Stimulated activated CD4-positive, alpha-beta T cell treated with anti-CD3 and anti-CD28 coated beads, Interleukin-12 subunit alpha, Interleukin-12 subunit beta, amount 100 ng/mL, for 4 hours (primary cell): ENCODE measurements at places on chromosomes 16 and 17.

DNA sequence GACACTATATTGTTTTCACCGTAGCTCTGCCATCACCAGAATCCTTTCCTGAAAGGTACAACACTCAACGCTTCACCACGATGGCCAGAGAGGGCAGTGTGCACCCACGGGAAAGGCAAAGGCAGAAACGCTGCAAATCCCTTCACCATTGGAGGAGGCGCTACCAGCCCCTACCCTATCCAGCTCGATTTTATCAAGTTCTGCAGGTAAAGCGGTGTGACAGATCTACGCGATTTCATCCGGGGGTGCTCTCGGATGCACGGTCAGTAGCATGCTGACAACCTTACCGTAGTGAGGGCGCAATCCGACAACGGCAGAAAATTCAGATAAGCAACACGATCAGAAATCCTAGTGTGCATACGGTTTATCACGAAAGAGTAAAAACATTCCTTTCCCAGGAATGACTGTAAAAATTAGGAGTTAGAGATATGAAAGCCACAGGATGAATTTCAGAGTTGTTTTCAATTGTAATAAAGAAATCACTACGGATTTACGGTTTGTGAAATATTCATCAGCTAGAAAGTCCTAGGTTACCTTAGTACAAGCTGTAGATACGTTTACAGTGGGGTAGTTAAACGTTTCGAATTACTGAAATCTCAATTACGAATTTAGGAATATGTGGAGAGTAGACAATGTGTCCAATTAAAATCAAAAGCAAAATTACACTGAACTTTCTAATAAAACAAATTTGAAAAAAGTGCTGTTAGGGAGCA lies 1.8 kb downstream of the NETO2 start:
- peak; percentile 70 for DNase-seq

GRCh38 chr17:49753959-49754391 lies 10.0 kb downstream of the FAM117A start:
- no peak for DNase-seq

- DNase-seq, result no peak
Observed at GRCh38 chr16:75083813-75084212, 32.8 kb downstream of the LDHD start.

GRCh38 chr16:11151885-11152629 lies 103.9 kb downstream of the SOCS1 start:
- DNase-seq, result no peak

GRCh38 chr17:49552070-49552751 lies 23.5 kb upstream of the NXPH3 start:
- no peak for DNase-seq
